ENCODE measurements at places on chromosomes 3 and 15.
A peak's percentile ranks its signal among the peaks of the same experiment; 100 is the strongest.

DNA sequence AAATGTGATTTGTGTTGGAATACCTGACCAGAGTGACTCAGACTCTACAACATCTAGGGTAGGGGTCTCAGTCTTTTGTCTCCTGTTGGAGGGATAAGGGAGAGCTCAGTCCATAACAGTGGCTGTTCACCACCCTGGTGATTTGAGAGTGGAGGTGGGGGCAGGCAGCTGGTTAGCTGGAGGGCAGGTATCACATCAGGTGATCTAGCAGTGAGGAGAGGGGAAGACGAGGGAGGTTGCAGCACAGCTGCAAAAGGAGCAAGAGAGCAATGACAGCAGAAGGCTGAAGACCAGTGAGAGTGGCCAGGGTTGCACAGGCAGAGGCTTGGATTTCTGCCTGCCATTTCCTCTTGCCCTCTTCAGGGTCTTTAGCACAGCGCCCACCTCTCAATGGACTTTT is 38.4 kb downstream of the PLCL2 start:
- no peak for DNase-seq

GRCh38 chr3:181623924-181624694 is 87.6 kb upstream of the SOX2 start:
- DNase-seq, result peak; percentile 72

DNA sequence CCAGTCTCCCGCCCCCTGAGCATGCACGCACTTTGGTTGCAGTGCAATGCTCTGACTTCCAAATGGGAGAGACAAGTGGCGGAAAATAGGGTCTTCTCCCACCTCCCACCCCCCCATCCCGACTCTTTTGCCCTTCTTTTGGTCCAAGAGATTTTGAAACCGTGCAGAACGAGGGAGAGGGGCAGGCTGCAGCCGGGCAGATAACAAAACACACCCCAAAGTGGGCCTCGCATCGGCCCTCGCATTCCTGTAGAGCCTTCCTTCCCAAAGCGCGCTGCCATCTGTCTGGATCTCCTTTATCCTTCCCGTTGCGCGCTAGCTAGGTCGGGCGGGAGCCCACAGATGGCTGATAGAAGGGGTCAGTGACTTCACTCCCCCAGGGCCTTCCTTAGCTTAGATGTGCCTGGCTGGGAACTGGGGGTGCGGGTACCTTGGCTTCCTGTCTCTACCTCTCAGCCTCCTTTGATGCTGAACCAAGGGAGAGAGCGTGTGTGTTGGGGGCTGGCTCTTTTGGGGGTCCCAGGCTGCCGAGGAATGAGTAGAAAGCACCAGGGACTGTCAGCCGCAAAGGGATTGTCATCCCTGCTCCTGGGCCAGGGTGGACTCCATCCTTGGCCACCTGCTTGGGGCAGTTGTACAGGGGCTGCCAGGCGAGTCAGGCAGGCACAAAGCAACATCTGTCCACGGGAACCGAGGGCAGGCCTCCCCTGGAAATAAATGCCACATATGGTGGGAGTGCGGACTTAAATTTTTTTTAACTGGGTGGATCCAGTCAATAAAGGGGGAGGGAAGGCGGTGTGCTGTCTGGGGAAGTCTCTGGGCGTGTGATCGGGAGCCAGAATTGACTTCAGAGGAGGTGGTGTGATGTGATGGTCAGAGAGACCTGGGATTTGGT is 1.8 kb downstream of the SMAD3 start:
- peak; percentile 45 for DNase-seq

DNA sequence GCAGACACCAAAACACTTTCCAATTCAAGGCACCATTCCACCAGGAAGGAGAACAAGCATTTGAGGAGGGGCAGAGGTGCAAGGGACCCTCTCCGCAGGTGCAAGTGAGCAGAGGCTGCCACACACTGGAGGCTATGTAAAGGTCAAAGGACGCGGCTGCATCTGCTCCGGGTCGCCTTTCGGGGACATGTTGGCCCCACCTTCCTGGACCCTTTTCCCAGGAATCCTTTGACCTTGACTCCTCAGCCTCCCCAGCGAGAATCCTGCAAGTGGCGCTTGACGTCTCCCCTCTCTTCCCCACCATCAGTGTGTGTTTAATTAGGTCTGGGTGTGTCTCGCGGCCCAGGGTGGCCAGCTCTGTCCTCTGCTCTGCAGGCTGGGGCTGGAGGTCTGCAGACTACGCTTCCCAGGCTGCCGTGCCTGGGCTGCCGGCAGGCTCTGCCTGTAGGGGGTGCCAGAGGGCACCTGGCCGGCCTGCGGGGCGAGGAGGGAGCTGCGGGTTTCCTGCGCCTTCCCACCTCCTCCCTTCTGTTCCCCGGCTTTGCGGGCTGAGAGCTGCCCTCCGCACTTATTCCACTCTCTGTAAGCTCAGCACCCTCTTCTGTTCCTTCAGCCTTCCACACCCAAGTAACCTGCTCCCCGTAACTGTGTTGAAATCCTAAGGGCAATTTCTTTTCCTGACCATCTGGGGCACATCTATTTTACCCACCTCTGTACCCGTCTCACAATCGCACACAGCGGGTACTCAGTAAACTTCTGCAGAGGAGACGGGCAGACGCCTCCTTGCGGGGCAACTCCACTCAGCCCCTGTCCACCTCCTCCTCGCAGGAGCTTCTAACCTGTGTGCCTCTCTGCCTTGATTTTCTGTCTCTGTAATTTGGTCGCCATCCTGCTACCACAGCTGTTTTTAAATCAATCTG is 129.8 kb downstream of the NSMCE3 start:
- DNase-seq, result peak; percentile 40

DNA sequence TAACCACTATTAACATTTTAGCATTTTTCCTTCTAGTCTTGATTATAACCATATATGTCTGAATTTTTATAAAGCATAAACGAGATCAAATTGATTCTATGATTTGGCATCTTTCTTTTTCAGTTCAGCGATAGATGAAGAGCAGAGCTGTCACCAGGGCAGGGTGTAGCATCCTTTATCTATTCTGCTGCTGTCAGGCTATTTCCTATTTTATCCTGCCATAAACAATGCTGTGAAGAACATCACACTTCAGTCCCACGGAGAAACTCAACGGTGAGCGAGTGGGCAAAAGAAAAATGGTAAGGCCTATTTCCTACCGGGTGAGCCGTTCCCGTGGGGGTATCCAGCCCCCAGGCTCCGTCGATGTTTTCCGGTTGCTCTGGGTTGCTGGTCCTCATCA is 15.5 kb downstream of the TMEM40 start:
- DNase-seq, result no peak

DNA sequence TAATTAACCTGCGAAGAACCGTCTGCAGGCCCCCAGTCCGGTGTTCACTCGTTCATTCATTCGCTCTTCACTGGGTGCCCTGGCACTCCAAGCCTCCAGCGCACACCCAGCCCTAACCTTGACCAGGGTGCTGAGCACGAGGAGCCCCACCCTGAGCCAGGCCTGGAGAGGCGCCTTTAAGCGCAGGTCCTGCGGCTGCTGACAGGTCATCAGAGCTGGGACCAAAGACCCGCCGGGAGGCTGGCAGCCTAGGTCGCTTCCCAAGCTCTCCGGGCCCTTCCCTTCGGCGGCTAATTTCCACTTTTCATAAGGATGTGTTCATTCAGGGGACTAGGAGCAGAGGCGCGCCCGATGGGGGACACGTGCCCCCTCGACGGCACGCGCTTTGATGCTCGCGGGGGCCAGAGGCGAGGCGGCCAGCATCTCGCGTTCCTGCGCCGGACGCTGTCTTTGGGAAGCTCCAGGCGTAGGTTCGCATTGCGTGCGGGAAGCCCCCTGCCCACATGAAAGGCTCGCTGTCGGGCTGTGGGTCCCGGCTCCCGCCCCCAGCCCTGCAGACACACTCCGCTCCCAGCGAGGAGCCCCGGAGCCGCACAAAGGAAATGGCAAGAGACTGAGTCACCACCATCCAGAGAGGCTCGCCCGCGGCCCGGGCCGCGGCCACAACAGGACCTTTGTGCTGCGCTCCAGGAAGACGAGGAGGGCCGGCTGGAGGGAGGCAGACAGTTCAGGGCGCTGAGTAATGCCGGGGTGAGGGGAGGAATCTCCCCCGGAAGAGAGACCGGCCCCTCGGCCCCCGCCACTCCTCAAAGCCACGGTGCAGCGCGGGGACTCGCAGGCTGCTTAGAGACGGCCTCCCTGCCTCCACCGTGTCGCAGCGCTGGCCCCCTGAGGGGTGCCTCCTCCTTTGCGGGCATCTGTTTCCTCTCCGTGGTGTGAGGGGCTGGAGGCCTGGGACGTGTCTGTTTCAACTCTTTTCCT is 266.4 kb upstream of the HES1 start:
- DNase-seq, result peak; percentile 85

- no peak for DNase-seq
Measured at GRCh38 chr3:186986816-186987215, 56.5 kb downstream of the ST6GAL1 start.

Data from cardiac fibroblast (primary cell).